Activated CD8-positive, alpha-beta T cell treated with anti-CD3 and anti-CD28 coated beads, Interleukin-2, amount 10 ng/mL, durations not matched to agents 7 days and 5 days (primary cell): ENCODE measurements at places on chromosomes 5 and 9.

DNA sequence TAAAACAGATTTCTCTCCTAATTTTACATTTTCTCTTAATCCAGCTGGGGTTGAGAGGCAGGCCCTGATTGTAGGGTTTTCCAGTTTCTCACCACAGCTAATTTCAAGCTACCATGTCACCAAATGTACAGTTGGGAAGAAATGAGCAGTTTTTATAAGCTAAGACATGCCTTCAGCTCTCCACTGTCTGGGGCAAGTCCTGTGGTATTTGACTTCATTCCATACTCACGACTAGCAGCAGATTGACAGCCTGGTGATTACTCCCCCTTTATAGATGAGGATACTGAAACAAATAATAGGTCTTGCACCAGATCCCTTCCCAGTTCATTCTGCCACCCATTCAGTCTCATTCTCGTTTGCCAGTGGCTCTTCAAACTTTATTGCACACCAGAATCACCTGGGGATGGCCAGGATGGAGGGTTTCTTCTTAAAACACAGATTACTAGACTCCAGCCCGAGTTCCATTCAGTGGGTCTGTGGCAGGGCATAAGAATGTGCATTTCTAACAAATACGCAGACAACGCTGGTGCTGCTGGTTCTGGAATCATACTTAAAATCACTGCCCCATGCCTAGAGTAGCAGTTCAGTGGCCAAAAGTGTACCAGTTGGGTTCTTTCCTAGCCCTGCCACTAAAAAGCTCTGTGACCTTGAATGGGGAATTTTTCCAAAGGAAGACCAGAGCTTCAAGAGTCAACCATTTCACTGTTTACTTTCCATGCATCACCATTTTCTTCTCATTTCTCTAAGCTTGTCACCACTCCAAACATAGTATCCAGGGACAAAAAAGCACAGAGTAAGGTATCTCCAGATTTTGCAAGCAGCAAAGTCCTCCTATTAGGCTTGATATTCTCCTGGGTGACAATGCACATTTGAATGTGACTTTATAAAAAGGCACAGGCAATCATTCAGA is 64.3 kb downstream of the CSNK1A1 start:
- H3K4me3 ChIP-seq, result no peak overlapping the region
- H3K36me3 ChIP-seq, result no peaks in the 10 kb centered on the region
- no peak overlapping the region for H3K27ac ChIP-seq
- no peaks in the 10 kb centered on the region for H3K4me1 ChIP-seq
- H3K27me3 ChIP-seq, result peaks cover 11% of the 10 kb centered on the region

- H3K27ac ChIP-seq, result no peak overlapping the region
- H3K27me3 ChIP-seq, result no peaks in the 10 kb centered on the region
- H3K4me1 ChIP-seq, result no peaks in the 10 kb centered on the region
- no peak overlapping the region for H3K4me3 ChIP-seq
Observed at GRCh38 chr5:11467588-11467987, 436.7 kb downstream of the CTNND2 start.

DNA sequence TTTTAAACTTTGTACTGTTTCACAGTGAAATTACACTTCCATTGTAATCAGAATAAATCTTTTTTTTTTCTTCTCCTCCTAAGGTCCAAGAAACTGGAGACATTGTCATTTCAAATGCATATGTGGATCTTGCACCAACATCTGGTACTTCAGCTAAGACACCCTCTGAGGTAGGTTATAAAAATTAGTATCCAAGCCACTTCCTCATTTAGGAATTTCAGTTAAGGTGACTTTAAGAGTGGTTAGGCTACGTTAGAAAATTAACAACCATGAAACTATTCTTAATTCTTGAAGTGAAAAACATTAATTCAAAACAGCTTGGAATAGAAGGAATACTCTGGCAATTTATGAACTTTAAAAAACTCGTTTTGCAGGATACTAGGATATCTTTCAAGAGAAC is 77.5 kb downstream of the HSD17B4 start:
- DNase-seq, result no peak
- H3K27me3 ChIP-seq, result no peaks in the 10 kb centered on the region
- H3K36me3 ChIP-seq, result peaks cover 14% of the 10 kb centered on the region
- no peak overlapping the region for H3K4me3 ChIP-seq
- H3K27ac ChIP-seq, result no peak overlapping the region

GRCh38 chr5:113804943-113805342 is 291.4 kb downstream of the YTHDC2 start:
- no peak overlapping the region for H3K27ac ChIP-seq
- DNase-seq, result no peak
- H3K4me3 ChIP-seq, result no peak overlapping the region
- no peaks in the 10 kb centered on the region for H3K27me3 ChIP-seq

DNA sequence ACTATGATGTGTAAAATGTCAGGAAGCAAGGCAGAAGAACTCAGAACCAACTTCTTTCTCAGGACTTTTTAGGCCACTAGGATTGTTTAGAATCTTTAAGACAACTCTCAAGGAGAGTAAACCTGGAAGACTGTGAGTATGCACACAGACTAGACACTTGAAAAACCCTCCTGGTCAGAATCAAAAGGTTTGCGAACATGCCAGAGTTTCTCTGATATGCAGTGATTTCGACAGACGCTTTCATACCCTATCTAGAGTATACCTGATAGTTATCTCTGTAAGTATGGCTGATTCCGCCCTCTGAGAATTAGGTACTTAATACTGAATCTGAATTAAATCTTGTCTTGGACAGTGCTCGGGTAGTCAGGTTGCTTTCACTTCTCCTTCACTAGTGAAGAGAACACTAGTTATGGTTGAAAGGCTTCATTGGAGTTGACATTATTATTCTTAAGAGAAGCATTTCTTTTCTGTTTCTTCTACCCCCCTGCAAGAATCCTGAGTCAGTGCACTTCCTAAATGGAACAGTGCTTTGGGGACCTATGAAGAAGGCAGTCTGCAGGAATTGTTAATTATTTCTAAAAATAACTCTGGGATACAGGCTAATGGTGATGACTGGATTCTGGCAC is 158.1 kb downstream of the HACD4 start:
- peaks cover 15% of the 10 kb centered on the region for H3K4me1 ChIP-seq
- DNase-seq, result no peak
- H3K27me3 ChIP-seq, result no peaks in the 10 kb centered on the region
- no peak overlapping the region for H3K27ac ChIP-seq

DNA sequence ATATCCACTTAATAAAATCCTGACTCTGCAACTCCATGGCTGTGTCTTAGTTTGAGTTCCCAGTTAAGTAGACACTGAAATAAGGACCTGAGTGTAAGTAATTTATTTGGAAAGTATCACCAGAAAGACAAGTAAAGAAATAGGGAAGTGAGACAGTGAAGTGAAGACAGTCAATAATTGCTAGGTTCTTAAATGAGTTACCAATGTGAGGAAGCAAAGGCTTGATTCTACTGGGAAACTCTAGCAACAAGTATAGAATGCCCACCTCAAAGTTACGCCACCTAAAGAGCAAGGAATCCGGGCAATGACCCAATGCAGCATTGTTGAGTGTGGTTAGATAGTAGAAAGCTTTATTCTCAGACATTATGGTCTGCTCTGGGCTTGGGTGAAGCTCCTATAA is 383.9 kb downstream of the TLR4 start:
- no peaks in the 10 kb centered on the region for H3K4me1 ChIP-seq
- no peak overlapping the region for H3K4me3 ChIP-seq
- no peaks in the 10 kb centered on the region for H3K36me3 ChIP-seq
- H3K27ac ChIP-seq, result no peak overlapping the region

DNA sequence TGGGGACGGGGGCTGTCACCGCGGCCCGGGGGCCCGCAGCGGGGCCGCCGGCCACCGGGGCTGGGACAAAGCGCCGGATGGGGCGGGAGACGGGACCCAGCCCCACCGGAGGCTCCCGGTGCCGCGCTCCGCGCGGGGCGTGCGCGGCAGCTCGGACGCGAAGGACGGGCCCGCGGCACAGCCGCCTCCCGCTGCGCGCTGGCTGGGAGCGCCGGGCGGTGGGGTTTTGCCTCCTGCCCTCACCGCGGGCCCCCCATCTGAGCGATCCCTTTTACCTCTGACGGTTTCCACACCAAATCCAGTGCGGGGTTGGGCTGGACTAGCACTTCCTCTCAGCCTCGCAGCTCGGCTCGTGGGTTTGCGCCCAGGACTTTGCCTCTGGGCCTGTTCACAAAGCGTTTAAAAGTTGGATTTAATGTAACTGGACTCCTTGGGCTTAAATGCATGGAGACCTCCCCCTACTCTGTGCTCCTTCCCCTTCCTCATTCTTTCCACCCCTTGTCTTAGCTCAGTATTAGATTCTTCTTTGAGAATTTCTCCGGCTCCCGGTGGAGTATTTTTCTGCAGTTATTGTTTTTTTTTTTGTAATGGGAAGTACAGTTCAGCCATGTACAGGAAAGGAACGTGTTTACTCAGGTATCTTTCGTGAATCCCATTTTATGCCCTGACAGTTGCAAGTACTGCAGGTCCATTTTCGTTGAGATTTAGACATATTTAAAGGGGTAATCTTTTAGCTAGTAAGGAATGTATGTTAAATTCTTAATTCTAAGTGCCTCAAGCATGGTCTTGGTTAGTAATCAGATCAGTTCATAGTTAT is 691 bp downstream of the FCHO2 start:
- no peak overlapping the region for H3K27ac ChIP-seq
- H3K4me3 ChIP-seq, result peak overlapping the region; percentile 68
- H3K36me3 ChIP-seq, result no peaks in the 10 kb centered on the region
- peaks cover 16% of the 10 kb centered on the region for H3K4me1 ChIP-seq
